ENCODE measurements at places on chromosomes 4 and X. TPM values are rescaled to one million over a fixed set of nuclear protein-coding genes. Genes with fewer than 3 reads are reported as not detected.

Gene FAM114A1
- not detected for polyA plus RNA-seq

Gene CYSLTR1
- polyA plus RNA-seq, result 39.5 TPM

DNA sequence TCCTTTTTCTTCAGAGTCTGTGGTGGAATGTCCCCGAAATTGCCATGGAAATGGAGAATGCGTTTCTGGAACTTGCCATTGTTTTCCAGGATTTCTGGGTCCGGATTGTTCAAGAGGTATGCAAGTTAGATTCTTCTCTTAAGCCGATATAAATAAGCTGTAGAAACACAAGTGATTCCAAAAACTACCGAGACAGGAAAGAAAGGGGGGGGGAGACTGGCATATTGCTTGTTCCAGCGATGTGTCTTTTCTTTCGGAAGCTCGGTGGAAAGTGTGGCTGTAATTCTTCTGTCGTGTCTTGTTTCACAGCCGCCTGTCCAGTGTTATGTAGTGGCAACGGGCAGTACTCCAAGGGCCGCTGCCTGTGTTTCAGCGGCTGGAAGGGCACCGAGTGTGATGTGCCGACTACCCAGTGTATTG, 236.9 kb downstream of the DCTD start:
- DNase-seq, result no peak

DNA sequence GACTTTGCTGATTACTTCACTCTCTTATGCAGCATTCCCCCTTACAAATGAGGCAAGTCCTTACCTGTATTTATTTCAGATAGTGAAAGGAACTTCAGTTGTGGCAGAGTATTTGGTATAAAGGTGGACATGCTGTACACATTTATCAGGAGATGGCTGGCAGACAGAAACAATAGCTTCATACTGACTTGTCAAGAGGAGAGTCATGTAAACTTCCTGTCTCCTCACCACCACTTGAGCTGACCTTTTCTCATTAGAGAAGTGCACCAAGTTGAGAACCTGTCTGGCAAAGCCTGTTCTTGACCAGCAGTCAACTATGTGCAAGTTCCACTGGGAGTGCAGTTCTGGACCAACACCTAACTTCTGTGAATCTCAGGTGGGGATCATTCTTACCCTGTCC, 80.8 kb downstream of the LARP1B start:
- DNase-seq, result no peak

DNA sequence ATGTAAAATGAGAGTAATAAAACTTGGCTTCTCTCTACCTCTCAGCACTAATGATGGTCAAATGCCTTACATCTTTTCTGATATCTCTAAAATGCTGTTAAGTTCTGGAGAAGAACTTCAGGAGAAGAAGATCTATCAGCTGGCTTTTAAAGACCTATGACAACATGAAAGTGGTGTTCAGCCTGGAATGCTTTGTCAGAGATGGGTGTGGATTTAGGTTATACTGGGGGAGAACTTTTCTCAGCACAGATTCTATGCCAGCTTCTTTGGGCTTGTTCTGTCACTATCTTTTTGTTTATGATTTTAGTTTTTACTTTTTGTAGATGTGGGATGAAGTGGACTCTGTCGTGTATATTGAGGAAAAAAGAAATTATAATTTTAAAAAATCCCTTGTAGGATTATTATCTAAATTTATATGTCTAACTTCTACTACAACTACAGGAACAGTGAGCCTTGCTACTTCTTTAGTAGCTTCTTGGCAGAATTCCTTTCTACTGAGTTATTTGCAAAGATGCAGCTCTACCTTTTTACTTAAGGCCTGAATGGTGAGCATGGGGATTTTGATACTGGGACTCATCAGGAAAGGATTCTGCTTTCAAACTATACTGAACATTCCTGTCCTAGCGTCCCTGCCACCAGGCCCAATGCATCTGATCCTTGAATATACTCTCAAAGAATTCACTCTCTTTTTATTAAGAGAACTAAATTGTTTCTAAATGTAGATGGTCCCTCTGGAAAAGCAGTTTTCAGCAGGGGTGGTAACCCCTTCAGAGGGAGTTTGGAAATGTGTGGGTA, 19.6 kb downstream of the CYP2U1 start:
- DNase-seq, result no peak

Measured in naive B cell (primary cell).